ENCODE measurements at places on chromosomes 12 and 14.

GRCh38 chr12:20372326-20373096 is 4.2 kb downstream of the PDE3A start:
- DNase-seq = no peak

- no peak for DNase-seq
Observed at GRCh38 chr14:68497011-68497410, 295.9 kb downstream of the ZFP36L1 start.

DNA sequence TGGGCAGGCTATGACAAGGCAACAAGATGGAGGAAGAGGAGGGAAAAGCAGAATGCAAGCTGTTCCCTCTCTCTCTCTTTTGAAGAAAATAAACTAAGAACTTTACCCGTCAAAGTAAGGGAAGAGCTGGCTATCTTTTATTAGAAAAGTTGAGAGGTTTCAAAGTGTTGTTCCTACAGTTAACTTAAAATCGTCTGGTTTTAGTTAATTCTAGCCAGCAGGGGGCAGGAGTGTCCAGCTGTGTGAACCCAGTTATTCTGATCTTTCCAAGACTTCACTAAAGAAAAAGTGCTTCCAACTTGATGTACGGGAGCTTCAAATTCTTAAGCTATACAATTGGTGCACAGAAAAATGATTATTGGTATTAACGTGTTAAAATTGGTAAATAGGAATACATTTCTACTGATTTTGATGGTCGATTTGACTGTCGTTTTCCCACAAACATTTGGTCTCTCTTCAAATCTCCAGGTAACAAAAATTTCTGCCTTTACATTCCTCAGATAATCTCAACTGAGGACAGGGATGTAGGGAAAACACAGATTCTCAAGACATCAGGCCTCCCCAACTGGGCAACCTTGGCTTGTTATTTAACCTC is 28.4 kb upstream of the MON2 start:
- peak; percentile 34 for DNase-seq

DNA sequence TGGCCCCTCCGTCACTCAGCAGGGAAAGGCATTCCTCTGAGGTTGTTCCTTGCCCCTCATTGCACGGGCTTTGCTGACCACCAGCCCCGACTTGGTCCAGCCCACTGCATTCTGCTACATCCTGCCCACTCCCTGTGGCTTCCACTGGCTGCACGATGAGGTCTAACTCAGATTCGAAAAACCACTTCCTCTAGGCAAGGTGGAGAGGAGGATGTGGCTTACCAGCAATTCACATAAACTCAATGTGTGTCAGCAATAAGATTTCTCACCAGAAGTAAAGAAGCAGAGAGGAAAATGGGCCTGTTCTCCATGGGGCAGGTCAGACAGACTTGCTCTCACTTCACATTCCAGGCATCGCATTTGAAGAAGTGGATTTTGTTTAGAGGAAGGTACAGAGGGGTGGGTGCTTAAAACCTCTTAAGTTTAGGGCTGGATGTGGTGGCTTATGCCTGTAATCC is 14.7 kb downstream of the GPR68 start:
- peak; percentile 44 for DNase-seq

DNA sequence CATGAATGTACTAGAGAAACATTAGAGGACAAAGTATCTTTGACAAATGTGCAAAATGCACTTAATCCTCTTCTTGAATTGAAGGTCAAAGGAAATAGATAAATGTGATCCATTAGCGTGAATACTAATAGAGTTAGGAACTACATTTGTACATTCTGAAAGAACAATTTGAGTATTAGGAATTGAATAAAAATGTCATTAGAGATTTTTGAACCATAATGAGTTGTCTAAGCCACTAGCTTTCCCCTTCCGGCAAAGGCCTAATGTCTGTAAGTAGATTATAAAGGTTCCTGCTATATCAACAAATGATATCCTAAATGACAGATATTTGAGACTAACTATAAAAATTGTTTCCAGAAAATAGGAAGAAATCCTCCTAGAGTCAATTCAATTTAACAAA is 59.8 kb downstream of the KIF21A start:
- DNase-seq = no peak

DNA sequence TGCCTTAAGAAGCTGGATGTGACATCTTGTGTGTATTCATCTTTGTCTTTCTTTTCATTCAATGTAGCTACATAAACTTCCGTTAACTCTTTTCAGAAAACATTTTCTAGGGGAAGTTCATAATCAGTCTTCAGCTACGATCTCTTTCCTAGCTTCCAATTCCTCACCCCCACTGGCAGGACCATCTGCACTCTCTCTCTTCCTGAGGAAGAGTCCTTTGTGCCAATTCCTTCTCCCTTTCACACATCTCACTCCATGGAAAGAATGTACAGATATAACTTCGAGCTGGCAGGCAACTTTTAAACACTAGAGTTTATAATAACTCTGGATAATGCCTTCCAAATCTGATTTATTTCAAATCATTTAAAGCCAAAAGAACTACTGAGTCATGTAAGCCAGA is 495.7 kb downstream of the GALC start:
- DNase-seq = no peak

DNA sequence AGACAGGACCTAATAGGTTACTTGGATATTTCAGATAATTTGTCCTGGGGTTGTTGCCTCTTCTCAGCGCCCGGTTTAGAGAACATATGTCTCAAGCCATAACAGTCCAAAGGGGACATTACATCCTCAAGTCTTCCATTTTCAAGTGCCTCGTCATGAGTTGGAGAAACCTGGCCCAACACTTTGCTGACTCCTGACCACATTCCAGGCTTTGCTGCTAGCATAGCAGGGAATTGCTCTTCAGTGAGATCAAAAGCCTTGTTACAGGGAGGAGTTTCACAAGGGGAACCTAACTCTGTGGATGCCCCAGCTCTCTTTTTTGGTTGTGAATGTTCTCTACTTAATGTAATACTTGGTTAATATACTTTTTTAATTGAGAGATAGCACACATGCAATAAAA is 8.2 kb upstream of the MMP19 start:
- no peak for DNase-seq

DNA sequence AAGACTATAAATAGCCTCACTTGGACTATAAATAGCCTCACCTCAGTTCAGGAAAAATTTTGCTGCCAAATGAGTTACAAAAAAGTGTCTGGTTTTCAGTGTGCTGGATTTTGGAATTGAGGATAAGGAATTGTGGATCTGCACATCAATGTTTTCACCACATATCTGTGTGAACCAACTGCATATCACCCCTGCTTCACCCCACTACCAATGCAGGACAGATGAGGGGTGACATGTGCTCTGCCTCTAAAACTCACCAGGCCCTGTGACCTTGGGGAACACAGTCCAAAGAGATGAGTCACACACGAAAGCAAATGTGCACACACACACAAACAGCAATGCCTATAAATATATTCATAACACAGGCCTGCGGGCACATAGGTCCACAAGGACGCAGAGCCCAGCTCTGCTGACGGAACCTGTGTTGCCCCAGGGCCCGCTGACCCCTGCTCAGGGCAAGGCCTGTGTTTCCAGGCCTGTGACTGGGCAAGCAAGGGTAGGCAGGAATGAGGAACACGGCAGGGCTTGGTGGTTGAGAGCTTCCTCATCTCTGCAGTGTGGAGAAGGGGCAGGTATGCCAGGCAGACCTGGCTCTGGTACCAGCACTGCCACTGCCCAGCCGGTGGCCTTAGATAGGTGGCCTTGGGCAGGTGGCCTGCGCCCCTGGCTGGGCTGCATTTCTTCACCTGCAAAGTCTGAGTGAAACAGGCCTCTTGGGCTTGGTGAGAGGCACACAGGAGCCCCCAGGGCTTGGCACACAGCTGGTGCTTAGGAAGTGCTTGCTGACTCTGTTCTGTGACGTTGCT is 82.4 kb downstream of the ARL6IP4 start:
- DNase-seq = no peak

- DNase-seq = peak; percentile 11
Observed at GRCh38 chr12:13233830-13234641, 37.5 kb downstream of the EMP1 start.

DNA sequence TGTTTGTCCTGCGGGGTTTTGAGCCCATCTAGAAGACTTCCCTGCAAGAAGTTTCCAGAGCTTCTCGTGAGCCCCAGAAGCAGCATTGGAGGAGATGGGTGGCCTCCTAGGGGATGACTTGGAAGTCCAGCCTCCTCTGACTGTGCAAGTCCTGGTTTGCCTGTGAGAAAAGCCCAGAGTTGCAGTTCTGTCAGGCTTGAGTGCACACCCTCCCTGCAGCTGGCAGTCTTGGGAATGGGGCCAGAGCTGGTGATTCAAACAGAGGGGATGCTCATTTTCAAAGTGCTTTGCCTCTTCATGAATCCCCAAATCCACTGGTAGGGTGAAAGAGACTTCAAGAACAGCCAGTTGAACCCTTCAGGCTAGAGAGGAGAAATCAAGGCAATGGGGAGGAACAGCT is 3.9 kb upstream of the PPP1R1A start:
- no peak for DNase-seq

DNA sequence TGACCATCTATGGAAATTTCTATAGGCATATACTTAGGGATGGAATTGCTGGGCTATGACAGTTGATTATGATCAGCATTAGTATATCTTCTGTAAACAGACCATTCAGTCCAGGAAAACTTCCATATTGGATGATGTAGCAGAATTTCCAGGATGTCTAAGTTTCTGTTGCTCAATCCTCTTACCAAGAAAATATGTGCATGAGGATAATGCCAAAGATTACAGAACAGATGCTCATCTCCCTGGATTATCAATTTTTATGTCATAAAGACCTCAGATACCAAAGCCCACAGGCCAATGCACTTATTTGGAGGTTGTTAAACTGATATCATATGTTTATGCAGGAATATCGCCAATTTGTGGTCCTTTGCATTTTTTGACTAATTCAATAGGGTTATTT is 354.4 kb upstream of the FLRT2 start:
- DNase-seq = no peak

- DNase-seq = no peak
Observed at GRCh38 chr14:39617537-39617936, 185.3 kb upstream of the FBXO33 start.

DNA sequence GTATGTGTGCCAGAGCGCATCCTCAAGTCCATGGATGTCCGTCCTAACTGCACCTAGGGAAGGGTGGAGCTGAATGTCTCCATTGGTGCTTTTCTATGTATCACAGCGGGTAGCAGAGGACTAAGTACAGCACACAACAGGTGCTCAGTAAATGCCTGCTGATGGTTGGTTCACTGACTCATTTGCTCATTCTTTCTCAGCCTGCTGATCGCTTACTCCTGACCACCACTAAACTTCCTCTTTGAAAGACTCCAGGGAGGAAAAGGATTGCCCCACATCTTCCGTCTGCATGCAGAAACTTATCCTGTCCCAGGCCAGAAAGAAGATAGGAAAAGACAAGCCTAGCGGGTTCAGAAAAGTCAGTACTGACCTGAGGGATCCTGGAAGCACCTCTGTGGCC is 66.3 kb downstream of the B4GALNT3 start:
- DNase-seq = no peak

GRCh38 chr12:32198555-32198954 is 91.9 kb downstream of the BICD1 start:
- DNase-seq = no peak

DNA sequence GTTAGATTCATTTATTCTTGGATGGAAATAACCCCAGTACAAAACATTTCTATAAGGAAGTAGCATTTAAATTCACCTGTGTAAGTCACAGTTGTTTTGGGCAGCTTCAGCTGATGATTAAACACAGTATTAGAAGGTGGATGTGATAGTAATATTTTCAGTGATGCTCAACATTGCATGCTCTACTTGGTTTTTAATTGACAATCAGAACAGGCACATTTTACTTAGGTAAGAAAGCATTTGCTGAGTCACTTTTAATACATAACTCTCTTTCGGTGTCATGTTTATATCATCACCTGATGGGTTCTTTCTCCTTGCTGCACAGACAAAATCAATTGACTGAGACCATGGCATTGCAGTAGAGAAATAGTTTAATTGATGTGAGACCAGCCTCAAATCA is 80.7 kb downstream of the CMAS start:
- DNase-seq = no peak

GRCh38 chr12:27185234-27186021 is 58.7 kb upstream of the STK38L start:
- DNase-seq = no peak

DNA sequence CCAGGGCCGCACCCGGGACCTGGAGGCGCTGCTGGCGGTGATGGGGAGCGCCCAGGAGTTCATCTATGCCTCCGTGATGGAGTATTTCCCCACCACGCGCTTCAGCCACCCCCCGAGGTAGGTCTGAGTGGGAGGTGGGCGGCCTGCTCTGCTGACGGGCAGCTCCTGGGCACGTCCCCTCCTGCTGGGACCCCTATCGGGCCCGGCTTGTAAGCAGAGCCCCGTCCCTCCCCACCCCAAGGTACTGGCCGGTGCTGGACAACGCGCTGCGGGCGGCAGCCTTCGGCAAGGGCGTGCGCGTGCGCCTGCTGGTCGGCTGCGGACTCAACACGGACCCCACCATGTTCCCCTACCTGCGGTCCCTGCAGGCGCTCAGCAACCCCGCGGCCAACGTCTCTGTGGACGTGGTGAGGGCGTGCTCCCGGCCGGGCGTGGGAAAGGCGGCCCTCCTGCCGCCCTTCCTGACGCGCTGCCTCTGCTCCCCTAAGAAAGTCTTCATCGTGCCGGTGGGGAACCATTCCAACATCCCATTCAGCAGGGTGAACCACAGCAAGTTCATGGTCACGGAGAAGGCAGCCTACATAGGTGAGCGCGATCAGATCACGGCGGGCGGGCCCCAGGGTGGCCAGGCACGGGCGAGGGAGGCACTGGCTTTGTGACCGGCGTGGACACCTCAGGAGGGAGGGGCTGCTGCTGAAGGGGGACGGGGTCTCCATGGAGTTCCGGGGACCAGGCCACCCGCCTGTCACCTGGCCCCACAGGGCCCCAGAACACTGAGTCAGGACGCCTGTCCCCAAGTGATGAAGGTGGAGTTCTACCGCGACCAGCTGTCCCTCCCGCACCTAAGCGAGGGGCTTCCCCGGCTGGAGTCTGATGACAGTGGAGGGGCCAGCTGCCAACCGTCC is 7.3 kb downstream of the PLD4 start:
- DNase-seq = no peak

- no peak for DNase-seq
Observed at GRCh38 chr12:54017027-54017788, 8.4 kb downstream of the HOXC8 start.

- DNase-seq = no peak
Observed at GRCh38 chr12:22408610-22409376, 74.3 kb upstream of the ST8SIA1 start.

DNA sequence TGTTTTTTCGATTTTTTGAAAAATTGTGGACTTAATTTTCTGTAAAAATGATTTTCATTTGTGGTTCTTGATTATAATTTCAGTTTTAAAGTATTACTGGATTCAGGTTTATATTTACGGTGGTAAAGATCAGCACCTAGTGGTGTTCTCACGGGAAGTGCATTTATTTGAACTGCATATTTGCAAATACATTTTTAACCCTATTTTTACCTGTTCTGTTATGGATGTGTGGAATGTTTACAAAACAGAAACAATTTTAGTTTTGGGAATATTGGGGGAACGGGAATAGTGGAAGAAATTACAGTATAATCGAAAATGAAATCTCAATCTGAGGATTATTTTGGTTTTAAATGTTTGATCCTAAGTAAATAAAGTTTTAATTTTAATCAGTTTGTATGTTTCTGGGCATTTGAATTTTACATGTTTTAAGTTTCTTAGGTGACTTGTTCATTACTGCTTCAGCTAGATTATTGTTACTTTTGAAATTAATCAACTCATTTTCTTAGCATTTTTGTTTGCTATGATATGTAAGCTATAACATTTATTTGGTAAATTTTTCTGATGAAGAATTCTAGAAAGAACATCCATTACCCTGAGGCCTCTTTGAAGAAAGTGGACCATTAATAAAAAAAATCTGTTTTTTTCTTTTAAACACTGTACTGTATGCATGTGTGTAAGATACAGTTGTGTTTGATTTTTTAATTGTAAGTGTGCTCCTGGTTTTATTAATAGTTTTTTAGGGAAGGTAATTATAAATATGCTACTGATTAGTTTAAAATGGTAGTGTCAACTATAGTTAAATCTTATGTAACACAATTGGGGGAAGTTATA is 942 bp downstream of the ATF7IP start:
- no peak for DNase-seq
